ENCODE measurements at places on chromosomes 1 and 21. TPM values are rescaled to one million over a fixed set of nuclear protein-coding genes. Genes with fewer than 3 reads are reported as not detected.

DNA sequence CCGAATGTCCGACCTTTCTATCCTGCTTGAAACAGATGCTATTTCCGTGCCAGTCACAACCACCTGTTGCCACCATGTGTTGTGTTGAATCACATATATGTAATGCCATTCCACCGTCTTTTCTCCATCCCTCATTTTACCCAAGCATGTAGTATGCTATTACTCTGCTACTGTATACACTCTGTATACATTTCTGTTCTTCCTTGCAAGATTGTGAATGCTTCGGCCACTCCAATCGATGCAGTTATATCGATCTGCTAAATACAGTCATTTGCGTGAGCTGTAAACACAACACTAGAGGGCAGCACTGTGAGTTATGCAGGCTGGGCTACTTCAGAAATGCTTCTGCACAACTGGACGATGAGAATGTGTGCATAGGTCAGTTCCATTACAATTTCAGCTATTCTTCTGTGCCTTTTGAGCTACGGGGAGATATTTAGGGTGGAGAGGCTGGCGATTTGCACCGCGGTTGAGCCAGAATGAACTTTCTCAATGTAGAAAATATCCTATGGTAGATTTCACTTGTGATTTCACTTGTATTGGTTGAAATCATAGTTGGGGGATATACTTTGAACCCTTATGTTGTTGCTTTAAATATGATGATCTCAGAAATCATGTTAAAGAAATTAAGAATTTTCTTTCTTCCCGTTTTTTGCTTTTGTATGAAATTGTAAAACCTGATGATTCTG lies 289.8 kb downstream of the NTNG1 start:
- DNase-seq = peak; percentile 64
- H3K4me3 ChIP-seq = no peak overlapping the region
- no peaks in the 10 kb centered on the region for H3K36me3 ChIP-seq
- H3K27me3 ChIP-seq = no peaks in the 10 kb centered on the region
- H3K4me1 ChIP-seq = no peaks in the 10 kb centered on the region
- H3K27ac ChIP-seq = no peak overlapping the region

- no peak for DNase-seq
- H3K4me1 ChIP-seq = no peaks in the 10 kb centered on the region
- H3K27ac ChIP-seq = no peak overlapping the region
- no peaks in the 10 kb centered on the region for H3K36me3 ChIP-seq
Observed at GRCh38 chr1:76294482-76295194, 220.1 kb downstream of the ST6GALNAC3 start.

DNA sequence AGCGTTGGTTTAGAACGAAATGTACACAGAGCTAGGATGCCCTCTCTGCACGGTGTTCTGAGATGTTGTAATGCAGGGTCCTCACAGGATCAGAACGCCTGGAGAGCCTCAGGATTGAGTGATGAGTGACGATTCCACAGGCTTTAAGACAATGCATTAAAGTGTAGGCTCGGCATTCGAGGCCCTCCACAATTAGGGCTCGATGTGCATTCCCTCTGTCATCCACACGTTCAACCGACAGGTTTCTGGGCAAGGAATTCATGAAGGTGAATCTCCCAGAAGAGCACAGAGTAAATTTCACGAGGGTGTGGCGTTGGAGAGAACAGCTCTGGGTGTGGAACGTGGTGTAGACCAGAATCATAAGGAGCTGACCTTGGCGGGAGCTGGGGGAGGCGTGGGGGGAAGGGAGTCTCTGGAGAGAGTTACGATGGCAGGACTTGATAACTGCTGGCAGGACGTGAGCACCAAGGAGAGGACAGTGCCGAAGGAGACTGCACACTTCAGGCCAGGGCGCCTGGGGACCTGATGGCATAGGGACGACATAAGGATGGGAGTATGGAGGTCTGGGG lies 51.0 kb upstream of the EFHD2 start:
- peaks cover 12% of the 10 kb centered on the region for H3K4me1 ChIP-seq
- no peaks in the 10 kb centered on the region for H3K36me3 ChIP-seq
- H3K27ac ChIP-seq = peak overlapping the region; percentile 50
- peak; percentile 81 for DNase-seq

EPHX1 gene
- total RNA-seq = 173 TPM

DNA sequence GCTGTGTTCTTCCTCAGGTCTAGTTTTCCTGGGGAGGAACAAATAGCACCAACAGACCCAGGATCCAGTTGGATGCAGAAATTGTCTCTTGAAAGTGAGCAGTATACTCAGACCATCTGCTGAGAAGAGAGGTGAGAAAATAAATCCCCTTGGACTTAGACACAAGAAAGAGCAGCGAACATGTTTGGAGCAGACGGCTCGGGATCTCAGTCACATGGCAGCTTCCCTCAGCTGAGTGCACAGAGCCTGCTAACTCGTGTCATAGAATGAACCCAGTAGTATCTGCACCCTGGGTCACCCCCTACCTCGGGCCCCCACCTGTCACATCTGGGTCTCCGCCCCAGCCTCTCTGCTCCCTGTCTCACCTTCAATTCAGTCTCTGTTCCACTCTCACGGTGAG lies 115.6 kb downstream of the CCDC185 start:
- no peak for DNase-seq
- no peaks in the 10 kb centered on the region for H3K4me1 ChIP-seq
- no peak overlapping the region for H3K4me3 ChIP-seq
- H3K36me3 ChIP-seq = no peaks in the 10 kb centered on the region
- no peaks in the 10 kb centered on the region for H3K27me3 ChIP-seq

DNA sequence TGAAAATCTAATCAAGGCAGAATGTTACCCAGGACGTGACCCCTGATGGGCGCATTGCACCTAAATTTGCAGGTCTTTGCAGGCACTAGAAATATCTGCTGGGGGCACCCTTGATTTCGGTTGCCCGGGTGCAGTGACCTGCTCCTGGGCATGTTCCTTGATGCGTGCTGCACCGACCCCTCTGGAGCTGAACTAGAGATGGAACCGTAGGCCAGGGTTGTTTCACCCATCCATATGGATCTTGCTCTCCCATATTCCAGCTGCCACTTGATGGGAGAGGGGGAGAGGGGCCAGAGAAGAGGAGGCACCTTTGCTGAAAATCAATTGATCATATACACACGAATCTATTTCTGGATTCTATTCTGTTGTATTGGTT lies 8.4 kb upstream of the COL18A1 start:
- H3K27ac ChIP-seq = no peak overlapping the region
- no peak for DNase-seq
- no peaks in the 10 kb centered on the region for H3K36me3 ChIP-seq
- no peak overlapping the region for H3K4me3 ChIP-seq
- H3K4me1 ChIP-seq = no peaks in the 10 kb centered on the region

SPRR5 gene
- total RNA-seq = not detected

DNA sequence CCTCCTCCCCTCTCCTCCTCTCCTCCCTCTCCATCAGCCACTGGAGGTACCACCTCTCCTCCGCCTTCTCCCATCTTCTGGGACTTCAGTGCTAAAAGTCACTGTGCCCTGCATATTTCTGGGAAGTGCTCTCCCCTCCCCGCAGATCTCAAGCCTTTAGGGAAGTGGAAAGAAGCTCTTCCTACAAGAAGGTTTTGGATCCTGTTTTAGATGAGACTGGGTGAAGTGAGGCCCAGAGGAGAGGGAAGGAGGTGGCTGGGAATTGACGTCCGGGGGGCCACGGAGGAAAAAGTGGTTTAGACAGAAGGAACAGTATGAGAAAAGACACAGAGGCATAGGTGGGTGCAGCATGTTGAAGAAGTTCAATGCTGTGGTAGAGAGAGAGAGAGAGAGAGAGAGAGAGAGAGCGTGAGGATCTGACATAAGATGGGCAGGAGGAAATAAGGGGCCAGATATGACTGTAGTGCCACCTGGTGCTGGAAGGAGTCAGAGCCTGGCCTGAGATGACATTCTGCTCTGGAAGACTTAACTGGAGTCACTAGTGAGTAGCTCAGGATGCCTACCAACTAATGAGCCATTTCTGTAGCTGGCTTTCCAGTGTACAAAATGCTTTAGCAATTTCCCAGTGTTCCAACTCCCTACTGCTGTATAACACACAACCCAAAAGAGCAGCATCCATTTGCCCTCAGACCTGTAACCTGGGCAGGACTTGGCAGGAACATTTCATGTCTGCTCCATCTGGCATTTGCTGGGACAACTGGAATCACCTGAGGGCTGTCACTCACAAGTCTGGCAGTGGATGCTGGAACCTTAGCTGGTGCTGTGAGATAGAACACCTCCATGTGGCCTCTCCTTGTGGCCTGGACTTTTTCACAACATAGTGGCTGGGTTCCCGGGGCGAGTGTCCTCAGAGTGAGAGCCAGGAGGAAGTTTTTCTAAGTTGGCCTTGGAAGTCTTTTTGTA lies 16.6 kb upstream of the ZSCAN20 start:
- no peak overlapping the region for H3K4me3 ChIP-seq
- no peaks in the 10 kb centered on the region for H3K36me3 ChIP-seq
- H3K27me3 ChIP-seq = no peaks in the 10 kb centered on the region
- H3K27ac ChIP-seq = no peak overlapping the region

DNA sequence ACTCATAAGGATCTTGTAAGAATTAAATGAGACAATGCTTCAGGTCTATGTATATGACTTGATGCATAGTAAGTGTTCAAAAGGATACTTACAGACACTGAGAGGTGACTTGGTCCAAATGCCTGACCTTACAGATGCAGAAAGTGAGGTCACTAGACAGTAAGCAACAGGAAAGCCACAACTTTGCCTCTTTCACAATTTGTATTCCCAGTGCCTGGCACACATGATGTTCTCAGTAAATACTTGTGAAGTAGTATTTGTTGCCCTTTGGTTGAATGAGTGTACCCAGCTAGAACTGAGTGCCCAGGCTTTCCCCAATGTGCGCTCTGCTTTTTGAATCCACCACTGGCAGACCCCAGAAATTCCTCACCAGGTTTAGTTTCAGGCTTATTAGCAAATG lies 105.1 kb downstream of the BEND5 start:
- no peaks in the 10 kb centered on the region for H3K36me3 ChIP-seq
- no peaks in the 10 kb centered on the region for H3K27me3 ChIP-seq
- H3K4me3 ChIP-seq = no peak overlapping the region
- no peak overlapping the region for H3K27ac ChIP-seq
- DNase-seq = no peak

Measured in testis (tissue), 5 donors.